ENCODE measurements at places on chromosomes 7 and 10. TPM values are rescaled to one million over a fixed set of nuclear protein-coding genes. Genes with fewer than 3 reads are reported as not detected.

PILRA gene
- not detected for total RNA-seq

FOXI2 gene
- total RNA-seq: not detected

HGF gene
- 0.04 TPM for total RNA-seq

LRGUK gene
- total RNA-seq: not detected

AVPI1 gene
- total RNA-seq: 23.0 TPM

POLR1F gene
- 14.3 TPM for total RNA-seq

AGR3 gene
- not detected for total RNA-seq

OR9A2 gene
- total RNA-seq: not detected

CALHM3 gene
- not detected for total RNA-seq

ZNF503 gene
- total RNA-seq: 17.6 TPM

TAS2R39 gene
- total RNA-seq: not detected

SLC18A3 gene
- total RNA-seq: not detected

AKR1B15 gene
- not detected for total RNA-seq

ITIH2 gene
- not detected for total RNA-seq

DMBT1 gene
- total RNA-seq: 0.27 TPM

GIMAP2 gene
- total RNA-seq: 0.94 TPM

BEND7 gene
- total RNA-seq: 2.9 TPM

NPSR1 gene
- not detected for total RNA-seq

UNCX gene
- total RNA-seq: not detected

CPA2 gene
- total RNA-seq: 0.11 TPM

SCD gene
- 638 TPM for total RNA-seq

MMD2 gene
- not detected for total RNA-seq

GNG11 gene
- 1.7 TPM for total RNA-seq

OR2A12 gene
- not detected for total RNA-seq

RGS10 gene
- 87.4 TPM for total RNA-seq

HMX2 gene
- total RNA-seq: not detected

KAT6B gene
- 6.2 TPM for total RNA-seq

PHYH gene
- total RNA-seq: 13.0 TPM

All from hair follicular keratinocyte (primary cell).